Astrocyte (in vitro differentiated cells and primary cell): ENCODE measurements at places on chromosomes 2 and 18. TPM values are rescaled to one million over a fixed set of nuclear protein-coding genes. Genes with fewer than 3 reads are reported as not detected.

Gene GNAL
- 3.6 and 4.5 TPM in 2 replicates for total RNA-seq

Gene TMEM163
- total RNA-seq, result 0.12 and 0.18 TPM in 2 replicates

Gene CCDC142
- total RNA-seq, result 10.6 and 11.2 TPM in 2 replicates

Gene KRCC1
- total RNA-seq, result 17.7 and 18.3 TPM in 2 replicates

Gene STON1
- total RNA-seq, result 7.3 and 9.5 TPM in 2 replicates

Gene STPG4
- 0.55 and 0.64 TPM in 2 replicates for total RNA-seq

Gene ABCG8
- total RNA-seq, result not detected in 2 replicates
